ACHN (cell line): ENCODE measurements at places on chromosomes 5 and 9.

- no peak for DNase-seq
Measured at GRCh38 chr5:170353011-170353761, 36.0 kb downstream of the KCNMB1 start.

- DNase-seq = no peak
Measured at GRCh38 chr9:91843623-91844148, 106.3 kb downstream of the ROR2 start.

DNA sequence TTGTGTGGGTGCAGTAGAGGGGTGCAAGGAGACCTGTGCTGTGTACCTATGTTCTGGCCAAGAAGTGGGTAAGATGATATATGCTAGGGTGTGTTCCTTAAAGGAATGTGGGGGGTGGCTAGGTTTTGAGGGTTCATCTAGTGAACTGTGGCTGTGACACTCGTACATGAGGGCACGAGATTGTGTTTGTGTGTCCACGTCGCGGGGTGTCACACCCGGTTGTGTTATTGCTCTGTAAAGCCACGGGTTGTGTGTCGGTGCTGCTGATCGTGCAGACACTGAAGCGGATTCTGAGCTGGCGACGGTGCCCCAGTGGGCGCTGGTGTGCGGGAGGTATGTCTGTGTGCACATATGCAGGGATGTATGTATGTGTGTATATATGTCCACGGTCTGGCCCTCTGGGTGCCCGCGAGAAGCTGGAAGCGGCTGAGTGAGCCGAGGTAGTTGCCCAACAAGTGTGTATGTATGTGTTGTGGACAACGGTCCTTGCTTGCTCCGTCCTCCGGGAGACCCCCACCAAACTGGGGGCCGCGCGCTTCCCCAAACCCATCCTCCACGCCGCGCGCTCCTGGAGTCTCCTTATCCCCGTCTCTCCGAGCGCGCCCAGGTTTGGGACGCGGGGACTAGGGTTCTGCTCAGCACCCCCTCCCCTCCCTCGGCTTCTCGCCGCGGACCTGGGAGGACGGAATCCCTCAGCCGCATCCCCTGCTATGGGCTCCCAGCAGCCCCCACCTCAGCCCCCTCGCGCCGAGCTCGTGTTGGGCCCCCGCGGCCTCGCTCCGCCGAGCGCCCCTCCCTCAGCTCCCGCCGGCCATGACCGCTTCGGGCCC, 639 bp downstream of the PCDH1 start:
- DNase-seq = no peak

GRCh38 chr9:128701227-128701854, 962 bp upstream of the PKN3 start:
- no peak for DNase-seq

DNA sequence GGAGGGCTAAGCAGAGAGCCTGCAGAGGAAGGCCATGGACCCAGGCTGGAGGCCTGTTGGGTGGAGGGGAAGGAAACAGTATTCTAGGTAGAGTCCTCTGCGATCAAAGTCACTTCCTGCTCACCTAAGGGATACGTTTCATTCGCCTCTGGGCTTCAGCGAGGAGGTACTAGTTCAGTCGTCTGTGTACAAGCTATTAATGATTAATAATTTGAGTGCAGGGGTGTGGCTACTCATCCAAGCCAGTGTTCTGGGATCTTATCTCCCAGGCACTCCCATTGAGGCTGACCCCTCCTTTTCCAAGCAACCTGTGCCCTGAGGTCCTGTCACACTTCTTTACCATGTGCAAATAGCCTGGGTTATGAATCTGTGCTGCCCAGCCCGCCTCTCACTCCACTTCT, 25.2 kb downstream of the RALGPS1 start:
- peak; percentile 12 for DNase-seq

- no peak for DNase-seq
Measured at GRCh38 chr9:124852121-124852828, 985 bp upstream of the WDR38 start.

DNA sequence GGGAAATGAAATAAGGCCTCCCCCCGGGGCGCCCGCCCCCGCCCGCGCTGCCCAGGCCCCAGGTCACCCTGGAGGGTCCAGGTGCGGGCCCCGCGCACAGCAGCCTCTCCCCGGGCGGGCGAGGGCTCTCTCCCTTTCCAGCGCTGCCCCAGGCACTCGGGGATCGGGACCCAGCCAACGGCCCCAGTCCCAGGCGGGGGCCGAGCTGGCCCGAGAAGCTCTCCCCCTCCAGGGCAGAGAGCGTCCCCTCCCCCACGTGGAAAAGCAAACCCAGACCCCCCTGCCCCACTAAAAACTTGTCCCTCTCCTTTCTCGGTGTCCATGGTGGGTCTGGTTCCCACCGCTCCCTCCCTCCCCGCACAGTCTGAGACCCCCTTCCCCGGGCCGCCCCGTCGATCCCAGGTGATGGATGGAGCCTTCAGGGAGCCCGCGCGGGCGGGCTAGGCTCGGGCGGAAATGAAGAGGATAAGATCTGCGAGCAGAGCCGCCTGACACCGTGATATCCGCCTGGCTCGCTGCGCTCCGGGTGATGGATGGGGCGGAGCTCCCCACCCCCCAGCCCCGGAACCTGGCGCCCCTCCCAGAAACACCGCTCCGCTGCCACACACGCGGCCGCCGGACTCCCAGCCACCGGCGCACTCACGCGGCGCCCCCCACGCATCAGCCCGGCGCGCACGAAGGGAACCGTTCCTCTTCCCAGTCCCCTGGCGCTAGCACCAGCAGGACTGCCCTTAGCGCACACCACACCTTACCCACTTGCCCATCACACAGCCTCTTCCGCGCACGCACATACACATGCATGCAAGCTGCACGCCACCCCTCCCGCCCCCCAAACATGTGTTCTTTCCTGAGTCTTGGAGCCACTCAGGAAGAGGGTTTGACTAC, 81.7 kb upstream of the ZBTB43 start:
- DNase-seq = peak; percentile 50

DNA sequence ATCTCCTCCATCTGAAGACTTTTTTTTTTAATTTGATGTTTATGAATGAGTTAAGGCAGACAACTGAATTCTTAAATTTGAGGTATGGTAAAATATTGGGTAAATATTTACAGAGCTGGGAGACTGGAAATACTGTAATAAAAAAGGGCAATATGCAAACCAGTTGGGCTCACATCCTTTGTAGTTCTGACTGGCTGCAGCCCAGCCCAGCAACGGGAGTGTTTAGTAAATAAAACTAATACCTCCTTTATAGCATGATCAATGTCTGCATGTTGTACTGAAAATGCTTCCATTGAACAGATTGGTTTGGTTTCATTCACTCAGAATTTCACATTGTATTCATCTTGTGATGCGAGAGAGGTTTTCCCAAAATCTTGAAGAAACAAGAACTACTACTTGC, 365.0 kb downstream of the DMRT2 start:
- DNase-seq = no peak

GRCh38 chr5:52010454-52010853, 627.2 kb downstream of the ISL1 start:
- no peak for DNase-seq

GRCh38 chr5:143024228-143024920, 254.2 kb downstream of the ARHGAP26 start:
- no peak for DNase-seq

DNA sequence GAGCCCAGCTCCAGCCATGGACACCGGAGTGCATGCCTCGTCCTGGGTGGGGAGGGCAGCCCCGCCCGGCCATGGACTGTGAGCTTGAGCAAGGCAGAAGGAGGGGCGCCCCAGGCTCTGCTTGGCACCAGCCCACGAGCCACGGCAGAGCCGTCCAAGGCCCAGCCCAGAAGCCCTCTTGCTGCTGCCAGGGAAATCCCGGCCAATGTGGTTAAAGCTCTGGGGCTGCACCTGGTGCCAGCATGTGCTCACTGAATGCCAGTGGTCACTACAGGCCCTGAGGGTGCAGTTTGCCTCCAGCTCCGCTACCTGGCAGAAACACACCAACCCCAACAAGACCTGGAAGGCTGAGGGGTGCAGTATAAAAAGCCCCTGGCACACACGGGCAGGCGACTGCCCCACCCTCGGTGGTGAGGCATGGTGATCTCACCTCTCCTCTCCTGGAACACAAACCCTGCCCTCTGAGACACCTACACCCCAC, 11.8 kb downstream of the BRD3 start:
- DNase-seq = peak; percentile 54

DNA sequence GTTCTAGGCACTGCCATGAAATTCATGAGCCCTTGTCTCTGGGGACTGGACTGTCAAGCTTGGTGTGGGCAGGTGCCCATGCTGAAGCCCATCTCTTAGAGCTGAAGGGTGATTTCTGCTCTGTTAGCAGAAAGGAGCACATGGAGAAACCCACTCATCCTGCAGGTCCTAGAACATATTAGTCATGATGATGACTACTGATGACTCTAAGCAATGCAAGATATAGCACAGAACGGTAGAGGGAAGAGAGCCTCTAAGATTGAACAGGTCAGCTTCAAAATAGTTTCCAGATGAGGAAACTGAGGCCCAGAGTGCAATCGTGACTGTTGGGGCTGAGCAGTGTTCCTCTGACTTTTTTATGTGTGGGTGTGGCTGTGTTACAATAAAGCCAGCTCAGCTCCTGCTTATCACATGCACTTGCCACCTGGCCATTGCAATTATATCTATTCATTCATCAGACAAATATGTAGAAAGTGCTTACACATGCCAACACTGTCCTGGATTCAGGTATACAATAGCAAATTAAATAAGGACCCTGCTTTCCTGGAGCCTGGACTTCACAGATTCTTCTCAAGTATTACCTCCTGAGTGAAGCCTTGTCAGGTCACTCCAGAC, 140.2 kb upstream of the BRINP1 start:
- DNase-seq = no peak

GRCh38 chr5:167320019-167320418, 971.4 kb upstream of the WWC1 start:
- DNase-seq = no peak

DNA sequence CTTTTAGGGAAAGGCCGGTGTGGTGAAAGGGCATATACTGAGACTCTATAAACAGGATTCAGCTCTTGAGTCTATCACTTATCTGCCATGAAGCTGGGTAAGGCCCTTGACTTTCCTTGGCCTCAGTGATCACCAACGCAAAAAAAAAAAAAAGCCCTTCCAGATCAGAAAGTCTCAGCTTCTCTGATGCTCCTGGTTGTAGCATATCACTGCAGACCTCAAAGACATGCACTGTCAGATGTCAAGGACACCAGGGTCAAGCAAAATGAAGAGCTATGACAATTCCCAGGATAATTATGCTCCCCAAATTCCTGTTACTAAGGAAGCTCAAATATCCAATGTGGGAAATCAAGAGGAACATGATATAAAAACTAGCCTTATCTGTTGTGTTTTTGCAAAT, 68.3 kb upstream of the IFNE start:
- no peak for DNase-seq

DNA sequence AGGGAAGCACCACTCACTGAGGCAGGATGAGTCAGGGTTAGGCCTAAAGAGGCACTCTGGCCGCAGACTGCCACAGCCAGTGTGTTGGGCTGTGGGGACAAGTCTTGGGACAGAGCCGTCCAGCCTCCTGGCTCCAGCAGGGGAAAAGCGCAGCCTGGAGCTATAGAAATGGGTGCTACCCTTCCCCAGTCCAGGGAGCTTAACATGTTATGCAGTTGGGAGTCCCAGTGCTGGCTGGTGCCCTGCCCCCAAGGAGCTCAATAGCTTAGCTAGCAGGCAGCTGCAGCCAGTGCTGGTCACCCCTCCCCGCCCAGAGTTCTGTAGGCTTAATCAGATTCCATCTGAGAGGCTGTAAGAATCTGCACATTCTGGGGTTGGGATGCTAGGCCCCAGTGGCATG, 399.6 kb upstream of the TUSC1 start:
- no peak for DNase-seq

GRCh38 chr5:154446195-154447088, 645 bp downstream of the SAP30L start:
- DNase-seq = peak; percentile 59

- DNase-seq = no peak
Measured at GRCh38 chr9:16846367-16846766, 24.1 kb downstream of the BNC2 start.

DNA sequence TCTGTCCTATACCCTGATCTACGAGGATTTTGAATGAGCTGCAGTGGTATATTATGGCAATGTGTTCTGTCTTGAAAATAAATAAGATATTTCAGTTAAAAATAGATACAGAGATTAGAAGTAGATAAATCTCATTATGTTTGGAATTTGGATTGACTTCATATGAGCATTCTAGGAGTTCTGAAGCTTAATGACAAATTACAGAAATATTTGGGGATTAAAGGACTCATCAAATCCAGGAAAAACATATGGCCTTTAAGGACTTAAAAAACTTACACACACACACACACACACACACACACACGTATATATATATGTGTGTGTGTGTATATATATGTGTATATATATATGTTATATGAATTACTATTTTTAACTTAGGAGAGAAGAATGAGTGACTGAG, 446.9 kb upstream of the CD180 start:
- no peak for DNase-seq

- no peak for DNase-seq
Measured at GRCh38 chr5:77210964-77211690, 647 bp downstream of the PDE8B start.

DNA sequence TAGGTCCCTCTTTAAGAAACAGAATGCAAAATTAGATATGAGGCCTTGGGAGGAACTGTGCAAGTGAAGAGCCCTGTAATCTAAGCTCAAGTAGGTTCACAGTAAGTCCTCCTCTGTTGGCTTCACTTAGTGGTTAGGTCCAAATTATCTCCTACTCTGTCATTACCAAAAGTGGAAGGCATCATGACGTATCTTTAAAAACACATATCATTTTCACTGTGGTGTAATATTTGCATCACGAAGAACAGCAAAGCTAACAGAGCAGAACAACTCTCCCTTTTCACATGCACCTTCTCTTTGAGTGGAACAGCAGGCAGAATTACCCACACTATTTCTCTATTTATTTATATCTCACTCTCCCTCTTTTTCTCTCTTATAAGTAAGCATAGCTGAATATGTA, 240.5 kb upstream of the CCNH start:
- no peak for DNase-seq

- DNase-seq = no peak
Measured at GRCh38 chr9:131187957-131188356, 62.6 kb downstream of the NUP214 start.
